Erythroblast (primary cell): ENCODE measurements at places on chromosomes 12 and 14.

DNA sequence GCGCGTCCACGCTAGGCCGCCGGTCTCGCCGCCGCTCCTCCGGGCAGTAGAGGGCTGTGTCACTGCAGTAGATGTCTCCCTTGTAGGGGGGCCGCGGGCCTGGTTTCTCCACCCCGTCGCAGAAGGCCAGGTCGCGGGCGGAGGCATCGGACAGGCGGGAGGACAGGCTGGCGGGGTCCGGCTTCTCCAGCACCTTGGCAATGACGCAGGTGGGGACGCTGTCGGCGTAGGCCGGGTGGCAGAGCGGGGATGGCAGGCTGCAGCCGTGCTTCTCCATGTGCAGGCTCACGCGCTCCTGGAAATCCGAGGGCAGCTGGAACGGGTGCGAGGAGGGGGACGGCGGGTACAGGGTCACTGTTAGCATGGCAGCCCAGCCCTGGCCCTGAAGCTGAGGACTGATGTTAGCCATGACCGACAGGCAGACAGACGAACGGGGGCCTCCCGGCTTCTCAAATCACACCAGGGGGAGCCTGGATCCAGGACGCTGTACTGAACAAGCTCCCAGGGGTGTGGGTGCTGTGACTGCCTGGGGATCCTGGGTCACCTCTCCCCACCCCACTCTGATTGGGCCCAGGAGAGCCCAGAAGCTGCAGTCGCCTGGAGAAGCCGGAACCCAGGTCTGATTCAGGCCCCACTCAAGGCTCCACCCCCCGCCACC lies 48.1 kb downstream of the BEGAIN start:
- DNase-seq, result no peak

- no peak for DNase-seq
These were observed 137.1 kb upstream of the AEBP2 start for GRCh38 chr12:19302100-19302640.

GRCh38 chr14:76755610-76756370 lies 5.5 kb upstream of the VASH1 start:
- no peak for DNase-seq

- no peak for DNase-seq
These were observed 37.6 kb upstream of the FBXO34 start for GRCh38 chr14:55233591-55233990.

DNA sequence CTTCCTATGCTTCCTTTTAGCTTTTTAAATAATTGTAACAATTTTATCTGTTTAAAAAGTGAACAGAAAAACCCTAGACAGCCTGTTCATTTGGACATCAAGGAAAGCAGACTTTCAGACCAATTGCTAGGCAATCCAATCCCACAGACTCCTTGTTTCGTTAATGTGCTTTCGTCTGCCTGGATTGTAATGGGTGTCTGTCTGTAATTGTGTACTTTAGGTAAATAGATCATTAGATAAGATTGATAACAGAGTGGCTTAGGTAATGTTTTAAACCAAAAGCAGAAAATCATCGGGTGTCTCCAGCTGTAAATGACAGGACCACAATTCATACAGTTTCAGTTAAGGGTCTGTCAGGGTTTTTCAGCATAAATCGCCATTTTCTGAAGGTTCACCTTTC lies 19.6 kb downstream of the CCDC60 start:
- DNase-seq, result no peak

DNA sequence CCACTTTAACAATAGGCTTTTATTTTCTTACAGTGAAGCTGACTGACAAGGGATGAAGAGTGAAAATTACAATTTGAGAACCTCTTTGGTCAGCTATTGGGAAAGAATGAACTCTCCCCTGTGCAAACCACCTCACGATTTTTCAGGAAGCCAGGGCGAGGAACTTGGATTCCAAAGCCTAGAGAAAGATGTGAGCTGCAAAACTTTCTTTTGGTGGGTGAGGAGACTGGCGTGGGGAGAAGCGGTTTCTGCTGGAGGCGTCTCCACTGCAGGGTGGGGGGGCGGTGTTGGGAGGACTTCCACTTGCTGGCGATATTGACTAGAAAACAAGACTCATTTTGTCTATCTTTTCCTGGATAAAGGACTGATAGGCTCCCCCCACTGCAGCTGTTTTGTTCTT lies 59.3 kb upstream of the VRK1 start:
- DNase-seq, result no peak

DNA sequence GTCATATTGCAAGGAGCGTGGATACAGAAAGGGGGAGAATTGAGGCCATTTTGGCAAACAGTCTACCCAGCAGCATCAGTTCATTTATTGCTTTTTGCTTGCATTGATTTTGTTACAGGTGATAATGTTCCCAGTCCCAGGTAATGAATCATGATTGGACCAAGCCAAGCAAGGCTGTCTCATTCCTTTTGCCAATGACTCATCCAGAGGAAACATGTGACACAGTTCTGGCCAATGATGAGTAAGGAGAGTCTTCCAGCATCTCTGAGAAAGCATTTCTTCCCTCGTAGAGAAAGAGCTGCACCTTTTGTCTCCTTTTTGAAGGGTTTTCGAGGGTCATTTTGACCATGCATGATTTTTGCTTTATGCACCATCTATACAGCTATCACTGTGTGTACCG lies 68.2 kb downstream of the SLC15A4 start:
- no peak for DNase-seq

DNA sequence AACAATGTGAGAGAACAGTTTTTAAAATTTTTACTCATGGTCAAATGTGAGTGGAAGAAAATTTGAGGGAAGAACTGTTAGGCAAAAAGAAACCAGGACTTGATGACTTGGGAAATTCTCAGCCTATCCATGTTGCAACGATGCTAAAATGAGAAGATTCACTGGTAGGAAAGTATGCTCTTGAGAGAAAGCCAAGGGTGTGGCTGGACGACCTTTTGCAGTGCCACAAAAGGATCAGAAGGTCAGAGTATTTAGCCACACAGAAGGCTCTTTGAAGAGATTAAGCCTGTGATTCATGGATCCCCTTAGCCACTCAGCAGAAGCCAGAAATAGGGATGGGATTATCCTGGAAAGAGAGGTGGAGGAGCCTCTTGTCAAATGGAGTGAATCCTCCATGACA lies 336.8 kb downstream of the LRIG3 start:
- DNase-seq, result no peak

DNA sequence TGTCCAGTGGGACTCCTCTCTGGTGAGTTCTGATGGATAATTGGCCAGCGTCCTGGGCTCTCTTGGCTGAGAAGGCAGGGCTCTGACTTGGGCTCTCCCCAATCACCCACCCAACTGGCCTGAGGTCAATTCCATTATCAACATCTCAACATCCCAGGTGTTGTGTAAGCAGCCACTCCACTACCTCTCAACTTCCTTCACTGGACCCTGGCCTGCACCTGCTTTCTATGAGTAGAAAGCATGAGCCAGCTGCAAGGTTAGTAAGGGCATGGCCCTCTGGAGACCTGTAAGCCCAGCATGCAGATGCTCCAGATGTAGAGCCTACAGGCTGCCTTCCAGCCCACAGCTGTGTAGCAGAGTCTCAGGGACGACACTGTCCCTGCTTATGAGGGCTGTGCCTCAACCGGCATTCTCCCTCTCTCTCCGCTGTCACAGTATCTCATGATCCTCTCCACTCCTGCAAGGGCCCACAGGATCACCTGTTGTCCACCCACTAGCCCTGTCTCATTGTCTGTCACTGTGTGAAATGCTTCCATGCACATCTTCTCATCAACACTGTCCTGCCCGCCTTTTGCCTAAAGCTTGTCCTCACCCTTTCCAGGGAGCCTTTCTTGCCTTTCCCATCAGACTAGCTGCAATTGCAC lies 5.4 kb upstream of the KRT81 start:
- no peak for DNase-seq

- DNase-seq, result peak; percentile 71
These were observed 3.3 kb upstream of the EXOC3L4 start for GRCh38 chr14:103091041-103091882.

DNA sequence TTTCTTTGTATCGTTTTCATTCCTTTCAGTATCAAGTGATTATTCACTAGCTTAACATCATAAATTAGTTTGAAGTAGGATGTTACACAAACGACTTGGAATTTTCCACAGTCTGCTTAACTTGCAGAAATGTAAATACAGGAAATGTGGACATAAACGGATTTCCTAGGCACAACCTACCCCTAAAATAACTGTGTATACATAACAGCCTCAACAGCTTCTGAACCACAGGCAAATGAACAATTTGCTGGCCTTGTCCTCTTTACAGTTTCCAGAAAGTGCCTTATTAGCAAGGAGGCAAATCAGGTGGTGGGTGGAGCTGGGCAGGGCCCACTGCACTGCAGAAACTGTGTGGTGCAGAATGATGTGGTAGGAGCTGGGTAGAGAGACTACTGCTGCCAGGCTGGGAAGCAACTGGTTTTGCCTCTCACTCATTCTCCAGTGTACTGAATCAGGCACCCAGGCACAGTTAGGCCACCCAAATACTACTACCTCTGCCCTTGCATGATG lies 14.1 kb downstream of the DRAM1 start:
- peak; percentile 22 for DNase-seq

DNA sequence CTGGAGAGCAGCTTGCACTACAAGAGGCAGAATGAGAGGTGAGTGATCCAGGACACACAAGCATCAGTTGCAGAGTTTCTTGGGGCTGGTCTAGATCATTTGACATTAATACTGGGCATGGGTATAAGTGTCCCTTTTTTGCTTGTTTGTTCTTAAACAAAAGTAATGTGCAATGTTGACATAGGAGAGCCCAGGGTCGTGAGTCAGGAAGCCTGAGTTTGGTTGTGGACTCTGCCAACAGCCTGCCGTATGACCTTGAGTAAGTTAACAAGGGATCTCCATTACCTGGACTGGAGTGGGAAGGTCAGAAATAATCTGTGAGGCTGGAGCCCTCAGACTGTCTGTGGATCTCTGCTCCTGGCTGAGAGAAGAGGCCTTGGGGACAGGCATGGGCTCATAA lies 170.3 kb downstream of the KCNA5 start:
- no peak for DNase-seq

- no peak for DNase-seq
These were observed 182.3 kb downstream of the SYNE2 start for GRCh38 chr14:64035143-64035542.

DNA sequence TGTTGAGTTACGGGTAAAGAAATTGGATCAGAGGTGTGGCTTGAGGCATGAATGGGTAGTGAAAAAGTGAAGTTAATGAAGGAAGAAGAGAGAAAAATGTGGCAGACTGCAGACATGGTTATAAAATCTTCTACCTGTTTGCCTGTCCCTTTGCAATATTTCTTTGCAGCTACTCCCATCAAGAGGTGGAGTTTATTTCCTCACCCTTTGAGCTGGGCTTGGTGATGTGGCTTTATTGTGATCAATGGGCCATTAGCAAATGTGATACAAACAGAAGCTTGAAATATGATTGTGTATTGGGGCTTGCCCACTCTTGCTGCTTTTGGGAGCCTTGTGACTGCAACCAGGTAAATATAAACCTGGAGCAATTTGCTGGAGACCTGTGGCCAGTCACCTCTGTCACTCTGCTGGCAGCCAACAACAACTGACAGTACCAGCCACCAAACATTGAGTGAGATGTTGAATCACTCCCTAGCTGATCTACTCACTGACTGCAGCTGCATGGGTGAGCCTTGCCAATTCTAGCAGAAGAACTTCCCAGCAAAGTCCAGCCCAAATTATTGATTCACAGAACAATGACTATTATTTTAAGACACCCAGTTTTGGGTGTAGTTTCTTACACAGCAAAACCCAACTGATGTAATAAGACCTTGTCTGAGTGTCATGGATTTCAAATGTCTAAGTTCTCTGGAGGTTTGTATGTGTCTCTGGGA lies 151.0 kb upstream of the ATP2B1 start:
- no peak for DNase-seq

DNA sequence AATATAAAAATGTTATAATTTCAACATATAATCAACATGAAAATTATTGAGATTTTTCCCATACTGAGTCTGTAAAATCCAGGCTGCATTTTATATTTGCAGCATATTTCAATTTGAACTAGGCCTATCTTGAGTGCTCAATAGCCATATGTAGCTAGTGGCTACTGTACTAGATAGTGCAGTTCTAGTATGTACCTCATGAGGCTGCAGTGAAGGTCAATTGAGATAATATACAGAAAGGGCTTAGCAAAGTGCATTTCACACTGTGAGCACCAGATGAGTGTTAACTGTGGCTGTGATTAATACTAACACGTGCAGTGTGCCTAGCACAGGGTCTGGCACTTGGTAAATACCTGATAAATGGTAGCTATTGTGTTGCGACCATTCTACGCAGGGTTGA lies 5.4 kb upstream of the SLC22A17 start:
- DNase-seq, result no peak

GRCh38 chr14:99889268-99889667 lies 96.1 kb downstream of the EML1 start:
- no peak for DNase-seq

DNA sequence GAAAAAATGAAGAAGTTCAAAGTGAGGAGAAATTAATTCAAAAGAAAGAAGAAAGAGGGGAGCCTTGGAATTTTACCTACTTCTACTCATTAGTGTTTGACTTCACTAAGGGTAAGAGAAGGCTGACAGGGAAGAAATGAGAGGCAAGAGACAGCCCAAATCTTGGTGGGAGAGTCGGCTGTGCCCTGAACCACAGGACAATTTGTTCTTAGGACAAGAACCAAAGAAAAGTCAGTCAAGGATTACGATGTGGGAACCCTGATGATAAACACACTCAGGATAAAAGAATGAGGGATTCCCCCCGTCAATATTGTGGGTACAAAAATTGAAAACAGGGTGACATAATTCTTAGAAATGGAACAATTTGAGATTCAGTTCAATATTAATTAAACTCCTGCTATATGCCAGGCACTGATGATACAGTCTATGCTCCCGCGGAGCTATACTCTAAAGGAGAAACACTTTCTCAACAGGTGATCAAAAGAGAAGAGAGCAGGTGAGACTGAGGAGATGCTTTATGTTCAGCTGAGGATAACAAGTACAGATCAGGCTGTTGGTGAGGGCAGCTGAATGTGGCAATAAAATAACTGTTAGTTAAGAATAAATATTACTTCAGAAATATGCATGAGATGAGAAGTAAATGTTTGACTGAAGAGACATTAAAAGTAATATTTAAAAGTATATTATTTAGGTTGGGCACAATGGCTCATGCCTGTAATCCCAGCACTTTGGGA lies 175.4 kb downstream of the SLC25A21 start:
- DNase-seq, result no peak

- DNase-seq, result no peak
These were observed 108.7 kb upstream of the PRICKLE1 start for GRCh38 chr12:42698213-42698612.

DNA sequence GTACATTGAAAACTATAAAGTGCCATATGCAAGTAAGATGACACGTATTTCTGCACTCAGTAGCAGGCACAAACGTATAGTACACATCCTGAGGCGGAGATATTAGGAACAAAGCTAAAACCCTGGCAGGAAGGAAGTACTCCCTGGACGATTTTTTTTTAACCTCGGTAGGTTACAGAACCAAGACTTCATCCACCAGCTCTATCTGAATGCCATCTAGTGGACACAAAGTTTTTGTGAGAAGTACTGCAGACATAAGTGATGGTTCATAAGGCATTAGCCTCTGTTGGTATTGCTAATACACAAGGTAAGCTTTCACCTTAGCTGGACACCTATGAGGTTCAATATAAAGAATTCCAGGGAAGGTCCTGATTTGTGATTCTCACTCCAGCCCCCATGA lies 83.0 kb upstream of the CCDC196 start:
- DNase-seq, result peak; percentile 11

- DNase-seq, result no peak
These were observed at the start of gene SSTR1 for GRCh38 chr14:38207736-38208617. TSS of gene SSTR1 (plus strand) at chr14:38207904. CDS start at chr14:38209390, 1,486 bp downstream.
